Keratinocyte (primary cell): ENCODE measurements at places on chromosomes 12 and 14.

DNA sequence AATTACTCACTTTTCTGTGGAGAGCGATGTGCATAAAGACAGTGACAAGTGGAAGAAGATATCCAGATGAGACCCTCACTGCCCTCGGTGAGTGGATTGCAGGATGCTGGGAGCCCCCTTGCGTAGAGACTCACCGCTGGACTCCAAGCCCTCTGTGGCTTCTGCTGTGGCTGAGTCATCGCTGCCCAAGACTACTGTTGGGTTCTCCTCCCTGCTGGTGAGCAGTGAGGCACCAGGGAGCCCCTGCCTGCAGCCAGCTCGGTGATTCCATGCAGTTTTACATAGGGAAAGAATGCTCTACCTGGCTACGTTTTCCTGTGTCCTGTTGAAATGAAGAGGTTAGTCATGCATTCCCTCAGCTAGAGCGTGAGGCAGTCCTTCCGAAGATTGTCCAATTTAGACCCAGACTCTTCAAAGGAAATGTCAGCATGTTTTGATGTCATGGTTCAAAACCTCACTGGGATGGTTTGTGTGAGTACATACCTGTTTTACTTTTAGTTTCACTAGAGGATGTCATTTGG lies 28.2 kb downstream of the TRAF3 start:
- no peak for DNase-seq

GRCh38 chr12:65853489-65854157 lies 29.3 kb downstream of the HMGA2 start:
- no peak for DNase-seq

GRCh38 chr12:54411391-54412241 lies 7.5 kb downstream of the ITGA5 start:
- peak; percentile 95 for DNase-seq

GRCh38 chr12:32025906-32026305 lies 66.7 kb downstream of the RESF1 start:
- DNase-seq, result no peak

GRCh38 chr12:69500631-69501030 lies 30.4 kb downstream of the FRS2 start:
- DNase-seq, result peak; percentile 9

DNA sequence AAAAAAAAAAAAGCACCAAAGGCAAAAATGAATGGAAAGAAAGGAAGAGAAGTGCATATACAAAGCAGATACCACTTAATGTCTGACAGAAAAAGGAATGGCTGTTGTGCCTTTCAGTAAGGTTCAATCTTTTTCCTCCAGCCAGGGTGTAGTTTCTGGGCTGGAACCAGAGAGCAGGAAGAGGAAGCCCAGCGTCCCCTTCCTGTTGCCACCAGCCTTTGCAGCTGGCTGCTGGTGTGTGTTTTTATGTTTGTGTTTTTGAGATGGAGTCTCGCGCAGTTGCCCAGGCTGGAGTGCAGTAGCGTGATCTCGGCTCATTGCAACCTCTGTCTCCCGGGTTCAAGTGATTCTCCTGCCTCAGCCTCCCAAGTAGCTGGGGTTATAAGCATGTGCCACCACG lies 64.6 kb upstream of the LTA4H start:
- DNase-seq, result no peak

DNA sequence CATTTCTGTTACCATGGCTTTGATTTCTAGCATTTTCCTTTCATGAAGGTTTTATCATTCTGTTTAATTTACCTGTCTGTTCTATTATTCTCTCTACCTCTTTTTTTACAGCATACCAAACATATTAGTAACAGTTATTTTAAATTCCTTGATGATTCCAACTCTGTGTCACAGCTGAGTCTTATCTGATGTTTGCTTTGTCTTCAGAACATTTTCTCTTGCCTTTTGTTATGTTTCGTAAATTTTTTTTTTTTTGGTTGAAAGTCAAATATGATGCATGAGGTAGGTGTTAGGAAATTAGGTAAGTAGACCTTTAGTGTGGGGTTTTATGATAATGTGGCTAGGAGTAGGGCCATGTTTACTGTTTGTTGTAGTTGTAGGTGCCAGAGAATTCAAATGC lies 496.4 kb downstream of the FOXG1 start:
- no peak for DNase-seq

- DNase-seq, result no peak
Measured at GRCh38 chr12:119006746-119007145, 25.4 kb downstream of the SRRM4 start.

DNA sequence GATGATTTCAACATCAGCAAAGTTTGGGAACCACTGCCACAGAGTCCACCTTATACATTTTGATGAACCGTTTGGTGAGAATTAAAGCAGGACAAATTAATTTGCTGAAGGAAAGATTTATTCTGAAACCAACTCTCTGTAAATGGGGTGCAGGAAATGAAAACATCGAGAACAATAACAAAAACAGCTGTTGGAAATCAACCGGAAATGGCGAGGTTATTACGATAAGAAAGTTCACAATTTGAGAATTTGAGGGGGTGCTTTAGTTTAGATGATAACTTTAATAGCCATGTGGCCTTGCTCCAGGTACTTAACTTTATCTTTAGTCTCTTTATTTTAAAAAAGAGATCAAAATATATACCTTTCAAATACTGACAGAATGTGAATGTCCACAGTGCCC lies 56.7 kb downstream of the KCNJ8 start:
- DNase-seq, result no peak
